GM12878 (cell line): ENCODE measurements at places on chromosomes 16 and 17. TPM values are rescaled to one million over a fixed set of nuclear protein-coding genes. Genes with fewer than 3 reads are reported as not detected.

Gene FOXJ1
- not detected in 2 replicates for total RNA-seq

Gene ST6GALNAC1
- 0.08 and 0.29 TPM in 2 replicates for total RNA-seq

Gene SNAI3
- 5.7 and 7.4 TPM in 2 replicates for total RNA-seq

Gene MYH2
- not detected in 2 replicates for total RNA-seq

Gene AFMID
- total RNA-seq: 45.8 and 47.0 TPM in 2 replicates

Gene CCL17
- total RNA-seq: 33.1 and 39.5 TPM in 2 replicates

Gene TACO1
- total RNA-seq: 31.0 and 31.1 TPM in 2 replicates

DNA sequence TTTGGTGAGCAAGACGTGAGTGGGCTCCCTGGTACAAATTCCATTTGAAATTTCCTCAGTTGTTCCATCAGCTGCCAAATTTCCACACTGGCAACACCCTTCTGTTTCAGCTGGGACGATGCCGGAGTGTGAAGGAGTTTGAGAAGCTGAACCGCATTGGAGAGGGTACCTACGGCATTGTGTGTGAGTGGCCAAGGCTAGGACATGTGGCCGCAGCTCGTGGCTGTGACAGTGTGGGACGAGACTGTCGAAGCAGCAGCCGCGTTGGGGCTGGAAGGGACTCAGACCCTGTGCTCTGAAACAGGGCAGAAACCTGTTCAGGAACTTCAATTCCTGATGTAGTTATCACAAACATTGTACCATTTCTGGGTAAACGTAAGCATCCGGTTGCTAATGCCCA is 2.7 kb downstream of the CDK10 start:
- peaks cover 10% of the 10 kb centered on the region for H3K36me3 ChIP-seq
- DNase-seq: no peak
- peaks cover 6% of the 10 kb centered on the region; the same call in 1 of the 2 replicates for H3K4me1 ChIP-seq
- no peaks in the 10 kb centered on the region for H3K27me3 ChIP-seq
- H3K27ac ChIP-seq: no peak overlapping the region

GRCh38 chr17:2911035-2911754 is 115.0 kb downstream of the RAP1GAP2 start:
- H3K27ac ChIP-seq: no peak overlapping the region
- no peaks in the 10 kb centered on the region for H3K36me3 ChIP-seq
- no peak for DNase-seq
- no peaks in the 10 kb centered on the region for H3K27me3 ChIP-seq

- peak overlapping the region; percentile 98 for H3K27ac ChIP-seq
- peaks cover 65% of the 10 kb centered on the region for H3K4me1 ChIP-seq
- peaks cover 10% of the 10 kb centered on the region; the same call in 1 of the 2 replicates for H3K36me3 ChIP-seq
- no peaks in the 10 kb centered on the region for H3K27me3 ChIP-seq
Measured at GRCh38 chr16:70429888-70430666, 8.8 kb downstream of the ST3GAL2 start.

GRCh38 chr16:705431-706188 is at the start of gene FBXL16:
Gene FBXL16, minus strand, starts transcription at chr16:705801. Its CDS starts 8,396 bp downstream, at chr16:697405.
- no peaks in the 10 kb centered on the region for H3K36me3 ChIP-seq
- no peak for DNase-seq
- H3K4me1 ChIP-seq: no peaks in the 10 kb centered on the region

- DNase-seq: no peak
- H3K4me1 ChIP-seq: no peaks in the 10 kb centered on the region; the same call in 1 of the 2 replicates
- no peaks in the 10 kb centered on the region for H3K27me3 ChIP-seq
- no peak overlapping the region for H3K27ac ChIP-seq
- no peaks in the 10 kb centered on the region for H3K36me3 ChIP-seq
Measured at GRCh38 chr16:10318798-10319500, 66.9 kb upstream of the ATF7IP2 start.

DNA sequence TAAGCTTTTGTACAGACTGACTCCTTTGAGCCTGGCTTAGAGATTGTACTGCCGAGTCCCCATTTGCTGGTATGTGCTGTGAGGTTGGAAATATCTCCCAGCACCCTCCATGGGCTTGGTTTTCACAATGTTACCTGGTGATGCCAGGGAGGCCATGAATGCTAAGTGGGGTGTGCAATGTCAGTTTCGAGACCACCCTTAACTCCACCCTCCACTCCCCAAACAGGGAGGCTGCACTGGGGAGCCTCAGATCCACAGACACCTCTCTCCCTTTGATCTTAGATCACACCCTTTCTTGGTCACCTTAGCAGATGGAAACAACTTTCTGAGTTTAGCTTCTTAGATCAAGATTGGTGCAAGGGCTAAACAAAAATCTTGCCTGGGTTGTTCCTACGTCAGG is 28.6 kb upstream of the PIK3R6 start:
- no peaks in the 10 kb centered on the region for H3K27me3 ChIP-seq
- peaks cover 8% of the 10 kb centered on the region for H3K36me3 ChIP-seq
- peaks cover 80% of the 10 kb centered on the region for H3K4me1 ChIP-seq
- H3K4me3 ChIP-seq: no peak overlapping the region
- no peak overlapping the region for H3K27ac ChIP-seq

DNA sequence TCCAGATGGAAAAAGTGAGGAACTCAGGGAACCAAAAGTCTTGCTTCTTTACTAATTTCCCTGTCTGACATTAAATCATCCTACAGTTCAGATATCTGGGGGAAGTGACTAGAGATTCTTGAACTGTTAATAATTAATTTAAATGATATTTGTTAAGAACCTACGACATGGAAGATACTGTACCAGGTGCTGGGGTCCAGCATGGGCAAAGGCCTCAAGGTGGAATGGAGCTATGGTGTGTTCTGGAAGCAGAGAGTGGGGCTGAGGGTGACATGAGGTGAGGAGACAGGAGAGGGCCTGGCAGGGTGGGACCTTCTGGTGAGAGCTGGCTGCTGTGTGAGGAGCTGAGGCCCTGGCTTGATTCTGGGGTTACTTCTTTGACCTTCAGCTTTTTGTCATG is 6.0 kb upstream of the CCL2 start:
- H3K27me3 ChIP-seq: peaks cover 1% of the 10 kb centered on the region; the same call in 1 of the 2 replicates
- H3K27ac ChIP-seq: no peak overlapping the region

DNA sequence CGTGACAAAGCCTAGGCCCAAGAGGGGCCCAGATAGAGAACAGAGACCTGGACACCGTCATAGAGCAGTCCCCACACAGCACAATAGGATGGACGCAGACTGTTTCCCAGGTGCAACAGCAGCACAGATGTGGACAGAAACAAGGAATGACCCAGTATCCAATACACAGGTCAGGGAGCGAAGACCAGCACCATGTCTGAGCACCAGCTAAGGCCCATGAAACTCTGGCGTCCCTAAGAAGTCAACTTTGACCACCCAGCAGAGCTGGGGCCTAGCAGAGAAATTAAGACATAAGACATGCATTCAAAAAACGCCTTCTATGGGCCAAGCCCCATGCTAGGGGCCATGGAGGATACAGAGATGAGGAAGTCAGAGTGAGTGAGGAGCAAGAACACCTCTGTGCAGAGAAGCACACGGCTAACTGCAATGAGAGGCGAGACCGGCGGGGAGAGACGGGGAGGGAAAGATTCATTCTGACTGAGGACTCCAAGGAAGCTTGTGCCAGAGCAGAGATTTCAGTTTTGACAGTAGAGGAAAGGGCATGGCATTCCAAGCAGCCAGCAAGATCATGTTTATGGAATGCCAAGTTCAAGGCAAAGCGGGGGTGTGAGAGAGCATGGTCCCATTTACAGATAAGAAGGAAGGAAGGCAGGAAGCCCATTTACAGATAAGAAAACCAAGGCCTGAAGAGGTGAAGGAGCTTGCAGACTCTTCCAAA is 50.8 kb downstream of the PITPNM3 start:
- no peak overlapping the region for H3K4me3 ChIP-seq
- no peak for DNase-seq
- no peaks in the 10 kb centered on the region for H3K27me3 ChIP-seq
- H3K36me3 ChIP-seq: no peaks in the 10 kb centered on the region

DNA sequence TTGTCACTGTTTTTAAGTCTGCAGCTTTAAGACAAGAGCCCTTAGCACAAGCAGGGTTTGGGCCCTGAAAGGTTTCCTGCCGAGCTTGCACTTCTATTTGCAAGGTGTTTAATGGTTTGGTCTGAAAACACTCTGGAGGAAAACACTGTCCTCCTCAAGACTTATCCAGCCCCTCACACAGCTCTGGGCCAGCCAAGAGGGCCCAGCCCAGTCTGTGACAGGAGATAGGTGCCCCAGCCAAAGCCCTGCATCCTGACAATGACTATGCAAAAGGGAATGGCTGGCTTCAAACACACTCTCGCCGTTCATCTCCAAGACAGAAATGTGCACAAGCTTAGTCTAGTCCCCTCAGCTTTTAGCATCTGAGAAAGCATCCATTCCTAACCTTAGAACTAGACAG is 26.9 kb downstream of the MPG start:
- H3K4me3 ChIP-seq: no peak overlapping the region
- peaks cover 5% of the 10 kb centered on the region for H3K36me3 ChIP-seq
- H3K27me3 ChIP-seq: no peaks in the 10 kb centered on the region
- no peaks in the 10 kb centered on the region for H3K4me1 ChIP-seq

GRCh38 chr17:8144401-8145231 is 7.6 kb downstream of the PER1 start:
- no peaks in the 10 kb centered on the region for H3K27me3 ChIP-seq
- DNase-seq: no peak
- no peak overlapping the region for H3K4me3 ChIP-seq
- H3K27ac ChIP-seq: no peak overlapping the region

DNA sequence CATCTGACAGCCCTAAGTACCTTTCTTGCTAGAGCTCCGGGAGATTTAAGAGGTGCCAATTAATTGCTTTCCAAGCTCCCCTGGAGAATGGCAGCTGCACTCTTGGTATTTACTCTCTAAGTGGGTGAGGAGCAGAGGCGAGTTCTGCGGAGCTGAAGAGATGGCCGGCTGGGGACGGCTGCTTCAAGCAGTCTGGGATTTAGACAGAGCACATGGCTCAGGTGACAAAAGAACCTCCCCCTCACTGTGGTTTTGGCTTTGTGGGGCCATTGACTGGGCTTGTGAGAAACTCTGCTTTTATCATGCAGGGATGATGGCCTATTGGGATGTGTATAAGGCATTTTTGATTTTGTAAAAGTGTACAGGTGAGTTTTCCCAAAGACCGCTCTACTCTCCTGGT is 239.3 kb upstream of the EEF2KMT start:
- DNase-seq: no peak
- H3K4me3 ChIP-seq: no peak overlapping the region
- H3K36me3 ChIP-seq: no peaks in the 10 kb centered on the region
- H3K27ac ChIP-seq: no peak overlapping the region

DNA sequence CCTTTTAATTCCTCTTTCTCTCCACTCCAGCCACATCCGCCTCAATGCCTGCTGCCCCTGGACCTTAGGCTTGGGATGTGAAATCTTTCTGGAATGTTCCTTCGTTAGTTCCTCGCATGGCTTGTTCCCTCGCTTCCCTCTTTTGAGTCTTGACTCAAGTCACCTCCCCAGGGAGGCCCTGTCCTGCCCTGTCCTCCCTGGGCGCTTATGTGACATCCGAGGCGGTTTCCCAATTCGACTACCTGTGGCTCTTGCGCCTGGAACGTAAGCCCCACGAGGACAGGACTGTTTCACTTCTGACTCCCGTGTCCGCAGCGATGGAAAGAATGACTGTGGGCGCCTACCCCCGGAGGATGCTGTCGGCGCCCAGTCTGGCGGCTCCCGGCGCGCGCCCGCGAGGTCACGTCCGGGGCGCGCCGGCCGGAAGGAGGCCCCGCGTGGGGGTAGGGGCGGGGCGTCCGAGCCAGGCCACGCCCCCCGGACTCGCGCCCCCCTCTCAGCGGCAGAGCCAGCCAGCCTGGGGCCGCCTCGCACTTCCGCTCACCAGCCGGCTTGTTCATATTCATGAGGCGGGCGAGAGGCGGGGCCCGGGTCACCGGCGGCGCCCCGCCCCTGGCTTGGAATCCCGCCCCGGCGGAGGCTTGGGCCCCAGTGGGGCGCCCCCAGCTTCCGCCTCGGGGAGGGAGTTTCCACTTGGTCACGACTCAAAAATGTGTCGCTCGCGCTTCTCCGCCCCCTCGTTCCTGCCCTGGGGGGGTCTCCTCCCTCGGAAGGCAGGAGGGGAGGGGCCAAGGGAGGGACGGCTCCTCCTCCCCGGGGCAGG is 8.4 kb upstream of the GLIS2 start:
- H3K36me3 ChIP-seq: peaks cover 3% of the 10 kb centered on the region; the same call in 1 of the 2 replicates
- no peaks in the 10 kb centered on the region for H3K27me3 ChIP-seq
- peak; percentile 72 for DNase-seq
- H3K4me3 ChIP-seq: peak overlapping the region; percentile 94

- H3K27ac ChIP-seq: no peak overlapping the region
- no peak for DNase-seq
- no peaks in the 10 kb centered on the region for H3K27me3 ChIP-seq
Measured at GRCh38 chr16:76879420-76879819, 311.6 kb upstream of the MON1B start.

DNA sequence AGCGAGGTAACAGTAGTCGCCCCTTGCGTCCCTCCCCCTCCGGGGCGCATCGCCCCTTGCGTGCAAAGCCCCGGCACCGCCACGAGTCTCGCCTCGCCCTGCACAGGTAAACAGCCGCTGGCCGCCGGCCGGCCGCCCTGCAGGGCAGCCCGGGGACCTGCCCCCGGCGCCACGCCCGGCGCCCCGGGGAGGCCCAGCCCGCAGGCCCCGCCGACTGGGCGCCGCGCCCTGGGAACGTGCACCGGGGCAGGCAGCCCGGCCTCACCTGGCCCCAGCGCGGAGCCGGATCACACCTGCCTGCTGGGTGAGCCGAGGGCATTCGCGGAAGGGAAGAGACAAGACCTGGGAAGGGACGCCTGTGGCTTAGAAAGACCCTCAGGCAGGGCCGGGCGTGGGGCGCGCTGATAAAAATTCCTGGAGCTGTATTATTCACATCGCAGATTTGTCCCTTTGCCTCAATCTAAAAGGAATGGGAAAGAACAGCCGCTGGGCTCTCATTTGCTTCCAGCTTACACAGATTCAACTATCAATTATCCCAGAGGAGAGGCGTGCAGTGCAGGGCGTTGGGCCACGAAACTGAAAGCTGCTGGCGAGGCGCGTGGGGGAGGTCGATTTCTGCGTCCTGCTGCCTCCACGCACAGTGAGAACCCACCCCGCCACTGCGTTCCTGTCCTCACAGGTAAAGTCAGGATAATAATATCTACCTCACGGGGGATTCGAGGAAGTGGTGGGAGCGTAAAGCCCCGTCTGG is 451.9 kb downstream of the SLC39A11 start:
- H3K36me3 ChIP-seq: no peaks in the 10 kb centered on the region
- H3K27me3 ChIP-seq: no peaks in the 10 kb centered on the region
- H3K4me1 ChIP-seq: no peaks in the 10 kb centered on the region
- no peak overlapping the region for H3K4me3 ChIP-seq
- DNase-seq: no peak
- H3K27ac ChIP-seq: no peak overlapping the region

GRCh38 chr17:15220785-15221184 is 44.3 kb downstream of the PMP22 start:
- no peak overlapping the region for H3K27ac ChIP-seq
- no peaks in the 10 kb centered on the region for H3K4me1 ChIP-seq
- no peak for DNase-seq
- no peaks in the 10 kb centered on the region for H3K27me3 ChIP-seq
- H3K4me3 ChIP-seq: no peak overlapping the region

DNA sequence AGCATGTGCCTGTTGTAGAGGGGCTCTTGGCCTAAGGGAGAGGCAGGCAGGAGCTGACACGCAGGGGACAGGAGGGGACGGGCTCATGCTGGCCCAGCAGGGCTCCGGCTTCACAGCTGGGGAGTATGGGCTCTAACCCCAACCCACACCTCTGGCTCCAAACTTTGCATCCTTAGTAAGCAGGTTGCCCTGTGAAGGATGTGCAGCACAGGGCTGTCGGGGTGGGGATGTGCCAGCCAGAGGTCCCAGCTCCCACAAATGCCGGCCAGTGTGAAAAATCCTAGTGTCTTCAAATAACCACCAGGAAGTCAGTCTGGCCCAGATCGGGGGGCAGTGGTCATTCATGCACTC is 14.0 kb upstream of the FAM83G start:
- no peaks in the 10 kb centered on the region for H3K27me3 ChIP-seq
- no peak overlapping the region for H3K4me3 ChIP-seq
- H3K36me3 ChIP-seq: no peaks in the 10 kb centered on the region; the same call in 1 of the 2 replicates
- no peak overlapping the region for H3K27ac ChIP-seq
- DNase-seq: no peak
